ENCODE measurements at places on chromosomes 2 and 18.

DNA sequence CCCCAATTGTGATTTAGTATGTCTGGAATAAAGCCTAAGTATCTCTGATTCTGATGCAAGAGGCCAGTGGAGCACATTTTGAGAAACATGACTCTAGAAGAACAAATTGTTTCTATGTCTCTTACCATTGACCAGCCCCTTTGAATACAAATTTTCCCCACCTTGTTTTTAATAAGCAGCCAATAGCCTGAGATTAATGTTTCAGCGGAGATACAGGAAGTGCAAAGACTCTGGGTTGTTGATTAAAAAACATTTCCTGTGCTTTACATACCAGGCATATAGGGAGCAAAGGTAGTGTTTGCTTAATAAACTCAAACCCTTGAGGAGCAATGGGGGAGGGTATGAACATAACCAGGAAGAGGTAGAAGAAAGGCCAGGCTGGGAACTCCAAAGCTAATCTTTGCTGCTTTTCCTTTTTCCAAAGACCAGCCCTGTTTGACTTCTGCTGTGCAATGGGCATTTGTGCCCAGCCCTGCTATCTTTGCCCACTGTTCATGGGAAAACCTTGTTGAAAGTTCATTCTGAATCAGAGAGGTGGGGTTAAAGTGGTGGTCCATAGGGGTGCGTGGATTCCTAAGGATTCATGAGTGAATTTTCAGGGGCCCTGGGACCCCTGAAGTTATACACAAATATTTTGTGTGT lies 29.3 kb downstream of the UPP2 start:
- no peaks in the 10 kb centered on the region for H3K36me3 ChIP-seq
- H3K27ac ChIP-seq = no peak overlapping the region

DNA sequence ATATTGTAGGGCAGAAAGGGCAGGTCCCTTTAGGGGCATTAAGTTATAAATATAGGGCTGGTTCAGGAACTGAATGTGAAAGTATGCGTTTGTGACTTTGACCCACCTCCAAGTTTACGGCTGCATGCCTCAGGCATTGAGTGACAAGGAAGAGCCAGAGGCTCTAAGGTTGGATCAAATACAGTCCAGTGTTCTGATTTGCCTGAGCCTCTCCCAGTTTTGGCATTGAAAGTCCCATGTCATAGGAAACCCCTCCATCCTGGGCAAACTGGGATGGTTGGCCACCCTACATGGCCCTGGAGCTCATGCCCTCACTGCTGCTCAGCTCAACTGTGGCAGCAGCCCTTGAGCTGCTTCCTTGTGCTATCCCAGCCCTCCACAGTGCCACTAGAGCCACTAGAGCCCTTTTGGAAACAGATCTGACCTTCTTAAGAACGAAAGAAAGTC lies 29.9 kb downstream of the HK2 start:
- no peak overlapping the region for H3K4me3 ChIP-seq
- H3K4me1 ChIP-seq = no peaks in the 10 kb centered on the region
- no peaks in the 10 kb centered on the region for H3K36me3 ChIP-seq
- H3K27ac ChIP-seq = no peak overlapping the region
- H3K27me3 ChIP-seq = no peaks in the 10 kb centered on the region

GRCh38 chr18:55413474-55413873 lies 174.5 kb downstream of the TCF4 start:
- no peak overlapping the region for H3K4me3 ChIP-seq
- no peak overlapping the region for H3K27ac ChIP-seq
- peaks cover 26% of the 10 kb centered on the region for H3K4me1 ChIP-seq
- no peaks in the 10 kb centered on the region for H3K36me3 ChIP-seq

- peak overlapping the region; percentile 80 for H3K27ac ChIP-seq
- H3K27me3 ChIP-seq = no peaks in the 10 kb centered on the region
Measured at GRCh38 chr2:240960309-240960970, 38.0 kb upstream of the SNED1 start.

DNA sequence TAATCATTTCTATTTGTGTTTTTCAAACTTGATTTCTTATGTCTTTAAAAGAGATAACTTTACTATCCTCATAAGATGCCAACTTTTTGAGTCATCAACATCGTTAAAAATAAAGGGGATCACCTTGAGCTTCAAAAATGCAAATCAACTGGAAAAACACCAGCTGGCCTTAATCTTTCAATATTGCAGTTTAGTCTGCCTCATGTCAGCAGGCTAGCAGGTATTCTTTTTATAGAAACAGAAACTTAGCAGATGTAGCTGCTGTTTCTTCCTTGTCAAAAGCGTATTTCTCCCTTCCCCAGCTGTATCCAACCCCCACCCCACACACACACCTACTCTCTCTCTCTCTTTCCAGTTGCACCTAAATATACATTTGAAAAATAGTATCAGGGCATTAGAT lies 154.1 kb upstream of the ZNF804A start:
- no peak overlapping the region for H3K4me3 ChIP-seq
- H3K27ac ChIP-seq = no peak overlapping the region
- H3K36me3 ChIP-seq = no peaks in the 10 kb centered on the region
- no peak for DNase-seq

DNA sequence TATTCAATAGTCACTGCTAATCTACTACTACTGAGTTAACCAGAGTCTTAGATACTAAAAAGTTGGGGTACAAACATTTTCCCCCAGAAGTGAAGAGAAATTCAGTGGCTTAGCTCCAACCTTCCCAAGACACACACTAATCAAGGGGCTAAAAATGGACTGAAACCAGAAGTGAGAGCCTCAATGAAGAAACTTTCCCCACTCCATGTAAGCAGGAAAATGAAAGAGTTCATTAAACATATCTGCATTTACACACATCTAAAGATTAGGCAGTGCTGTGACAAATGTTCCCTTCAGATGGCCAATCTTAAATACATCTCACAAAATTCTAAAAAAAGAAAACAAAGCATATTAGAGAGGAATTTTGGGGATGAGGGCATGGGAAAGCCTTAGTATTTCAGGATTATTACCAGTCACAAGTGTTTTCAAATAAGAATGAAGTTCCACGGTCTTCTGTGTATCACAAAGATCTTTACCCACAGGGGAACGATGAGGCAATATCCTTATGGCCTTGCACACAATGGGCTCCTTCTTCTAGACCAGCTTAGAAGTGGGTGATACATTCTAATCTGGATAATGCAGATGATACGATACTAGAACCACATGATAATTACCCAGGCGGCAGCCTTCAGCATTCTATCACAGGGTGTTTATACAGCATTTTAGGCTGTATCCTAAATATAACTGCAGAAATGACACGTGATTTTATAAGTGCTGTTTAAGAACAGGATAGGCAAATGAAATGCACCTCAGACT lies 17.1 kb downstream of the ANKRD44 start:
- DNase-seq = no peak
- no peaks in the 10 kb centered on the region for H3K27me3 ChIP-seq
- H3K4me1 ChIP-seq = peaks cover 22% of the 10 kb centered on the region
- no peaks in the 10 kb centered on the region for H3K36me3 ChIP-seq
- peak overlapping the region; percentile 72 for H3K27ac ChIP-seq

DNA sequence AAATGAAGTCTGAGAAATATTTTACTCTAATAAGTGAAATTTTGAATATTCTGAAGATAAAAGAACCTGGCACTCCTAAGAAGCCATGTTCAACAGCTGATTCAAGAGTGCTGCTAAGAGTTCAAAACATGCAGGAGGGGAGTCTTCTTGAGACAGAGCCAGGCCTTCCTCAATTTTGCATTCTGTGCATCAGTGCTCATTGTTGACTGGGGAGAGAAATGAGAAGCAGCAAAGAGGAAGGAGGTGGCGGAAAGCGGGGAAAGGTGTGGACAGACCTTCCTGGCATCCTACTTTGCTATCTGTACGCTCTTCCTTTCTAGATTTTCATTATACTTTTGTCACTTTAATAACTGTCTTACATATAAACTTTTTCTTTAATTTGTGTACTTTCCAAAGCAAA lies 29.7 kb upstream of the TXNDC2 start:
- H3K4me1 ChIP-seq = peaks cover 25% of the 10 kb centered on the region
- DNase-seq = no peak
- peak overlapping the region; percentile 63 for H3K27ac ChIP-seq
- no peaks in the 10 kb centered on the region for H3K36me3 ChIP-seq
- no peak overlapping the region for H3K4me3 ChIP-seq
- no peaks in the 10 kb centered on the region for H3K27me3 ChIP-seq

GRCh38 chr2:20759487-20759886 lies 63.4 kb downstream of the LDAH start:
- H3K4me3 ChIP-seq = no peak overlapping the region
- H3K27me3 ChIP-seq = no peaks in the 10 kb centered on the region
- no peak overlapping the region for H3K27ac ChIP-seq

GRCh38 chr18:23401400-23402347 lies 51.4 kb upstream of the RIOK3 start:
- H3K27ac ChIP-seq = no peak overlapping the region
- H3K4me3 ChIP-seq = no peak overlapping the region
- H3K36me3 ChIP-seq = no peaks in the 10 kb centered on the region
- DNase-seq = no peak
- no peaks in the 10 kb centered on the region for H3K27me3 ChIP-seq
- H3K4me1 ChIP-seq = peaks cover 12% of the 10 kb centered on the region

GRCh38 chr2:100857915-100858314 lies 38.0 kb downstream of the NPAS2 start:
- H3K27ac ChIP-seq = peak overlapping the region; percentile 15
- no peak for DNase-seq
- peaks cover 6% of the 10 kb centered on the region for H3K4me1 ChIP-seq
- no peak overlapping the region for H3K4me3 ChIP-seq
- no peaks in the 10 kb centered on the region for H3K27me3 ChIP-seq

- peaks cover 17% of the 10 kb centered on the region for H3K4me1 ChIP-seq
- H3K27ac ChIP-seq = no peak overlapping the region
- DNase-seq = no peak
- no peak overlapping the region for H3K4me3 ChIP-seq
- no peaks in the 10 kb centered on the region for H3K27me3 ChIP-seq
- peaks cover 22% of the 10 kb centered on the region for H3K36me3 ChIP-seq
Measured at GRCh38 chr2:127770973-127771735, 39.8 kb downstream of the WDR33 start.

- no peak overlapping the region for H3K27ac ChIP-seq
- no peak overlapping the region for H3K4me3 ChIP-seq
- no peaks in the 10 kb centered on the region for H3K36me3 ChIP-seq
- no peak for DNase-seq
Measured at GRCh38 chr18:56322406-56322805, 316.0 kb downstream of the TXNL1 start.

DNA sequence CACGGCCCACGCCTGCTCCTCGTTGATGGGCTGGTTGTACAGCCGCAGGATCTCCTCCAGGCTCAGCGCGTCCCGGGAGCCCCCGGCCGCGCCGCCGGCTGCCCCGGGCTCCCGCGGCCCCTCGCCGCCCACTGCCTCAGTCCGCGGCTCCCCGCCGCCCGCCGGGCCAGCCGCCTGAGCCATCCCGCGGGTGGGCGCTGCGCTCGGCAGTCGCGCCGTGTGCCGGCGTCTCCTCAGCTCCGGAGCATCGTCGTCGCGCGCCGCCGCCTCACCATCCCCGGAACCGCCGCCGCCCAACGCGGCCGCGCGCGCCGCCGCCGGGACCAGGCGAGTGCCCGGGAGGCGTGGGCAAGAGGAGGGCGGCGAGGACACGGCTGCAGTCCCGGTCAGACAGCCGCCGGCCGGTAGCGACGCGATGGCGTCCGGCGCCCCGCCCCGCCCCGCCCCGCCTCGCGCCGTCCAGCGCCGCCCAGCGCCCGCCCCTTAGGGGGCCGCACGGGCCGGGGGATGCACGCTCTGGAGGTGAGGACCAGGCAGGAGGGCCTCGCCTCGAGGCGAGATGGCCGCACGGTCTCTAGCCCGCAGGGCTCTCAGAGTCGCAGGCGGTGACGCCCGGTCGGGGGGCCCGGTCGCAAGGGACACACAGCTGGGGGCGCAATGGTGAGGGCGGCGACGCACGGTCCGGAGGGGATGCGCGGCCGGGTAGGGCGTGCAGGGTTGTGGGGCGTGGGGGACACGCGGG lies at the start of gene SPIRE1:
Gene SPIRE1 (minus strand): TSS at position 424 of the 742 bp plus-strand sequence. CDS start 241 bp downstream, at position 183.
- peak within 1 kb of the TSS; percentile 93 for H3K4me3 ChIP-seq
- H3K27ac ChIP-seq = peak within 1 kb of the TSS; percentile 94
- peaks cover 28% of the 10 kb centered on the region for H3K4me1 ChIP-seq

Data from vagina (tissue), 2 donors.